ENCODE measurements at places on chromosomes 16 and 17. TPM values are rescaled to one million over a fixed set of nuclear protein-coding genes. Genes with fewer than 3 reads are reported as not detected.

- DNase-seq: no peak
Observed at GRCh38 chr17:63317166-63317840, 128.8 kb downstream of the CYB561 start.

- DNase-seq: peak; percentile 22
Observed at GRCh38 chr17:17088541-17089525, 46.6 kb downstream of the MPRIP start.

DNA sequence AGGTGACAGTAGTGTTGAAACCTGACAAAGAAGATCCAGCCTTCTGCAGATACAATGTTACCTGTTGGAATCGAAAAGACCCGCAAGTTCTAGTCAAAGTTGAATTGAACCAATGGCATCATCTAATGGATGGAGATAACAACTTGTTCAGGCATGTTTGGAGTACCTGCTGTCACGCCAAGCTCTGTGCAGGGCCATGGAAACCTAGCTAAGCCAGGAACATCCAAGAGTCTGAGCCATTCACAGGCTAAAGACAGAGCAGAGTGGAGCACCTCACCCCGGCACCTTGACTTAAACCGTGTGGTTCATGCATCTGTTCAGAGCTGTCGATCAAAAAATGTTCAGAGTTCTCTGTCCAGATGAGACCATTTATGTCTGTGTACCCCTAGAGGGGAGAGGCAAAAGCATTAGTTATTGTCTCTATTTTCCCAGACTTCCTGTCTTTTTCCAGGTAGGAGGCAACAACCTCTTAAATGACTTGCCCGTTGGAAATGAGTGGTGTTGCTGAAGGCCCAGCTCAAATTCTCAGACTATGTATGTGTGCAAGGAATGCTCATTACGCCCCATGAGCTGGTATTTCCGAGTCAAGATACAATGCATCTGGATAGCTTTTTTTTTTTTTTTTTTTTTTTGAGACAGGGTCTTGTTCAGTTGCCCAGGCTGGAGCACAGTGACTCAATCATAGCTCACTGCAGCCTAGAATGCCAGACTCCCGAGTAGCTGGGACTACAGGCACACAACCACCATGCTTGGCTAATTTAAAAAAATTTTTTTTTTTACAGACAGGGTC, 44.9 kb upstream of the XYLT1 start:
- DNase-seq: no peak

GRCh38 chr17:75262112-75262606, 480 bp downstream of the MRPS7 start:
- DNase-seq: no peak

PRDM7 gene
- total RNA-seq: not detected

DNA sequence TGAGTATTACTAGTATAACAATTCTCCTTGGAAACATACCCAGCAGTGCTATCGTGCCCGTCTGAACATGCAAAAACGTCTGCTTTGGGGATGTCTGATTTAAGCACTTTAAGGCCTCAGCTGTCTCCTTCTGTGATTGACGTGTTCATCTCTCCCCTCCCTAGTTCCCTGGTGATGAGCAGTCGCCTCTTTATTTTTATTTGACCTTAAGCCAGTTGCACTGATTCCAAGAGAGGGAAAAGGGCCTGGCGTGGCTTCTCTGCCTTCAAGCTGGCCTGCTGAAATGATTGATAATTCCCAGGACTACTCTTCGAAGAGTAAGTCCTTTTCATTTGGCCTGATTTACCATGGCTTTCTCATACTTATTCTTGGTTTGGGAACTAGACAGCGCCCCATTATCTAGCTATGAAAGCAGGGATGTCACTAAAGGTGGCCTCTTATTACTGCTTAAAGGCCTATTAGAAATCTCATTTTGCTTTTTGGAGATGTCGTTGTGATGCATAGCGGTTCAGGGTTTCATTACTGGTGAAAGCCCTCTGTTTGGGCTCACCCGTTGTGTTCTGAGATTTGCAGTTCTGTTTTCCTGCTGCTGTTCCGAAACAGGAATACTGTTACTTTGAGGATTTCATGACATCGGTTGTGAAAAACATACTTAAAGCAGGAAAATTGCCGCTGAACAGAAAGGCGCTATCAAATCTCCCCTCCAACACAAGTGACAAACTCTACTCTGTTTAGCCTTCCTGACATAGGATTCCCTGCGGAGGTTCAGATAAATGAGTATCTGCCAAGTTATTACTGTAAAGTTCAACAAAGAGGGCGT, 65.5 kb downstream of the IQCK start:
- no peak for DNase-seq

OTOP2 gene
- total RNA-seq: 52.3 TPM

TNK1 gene
- total RNA-seq: 24.9 TPM

MFAP4 gene
- 12.9 TPM for total RNA-seq

GRCh38 chr16:75820672-75821071, 94.4 kb upstream of the CPHXL start:
- DNase-seq: no peak

GRCh38 chr17:66430846-66431795, 128.7 kb downstream of the PRKCA start:
- DNase-seq: no peak

KRT9 gene
- total RNA-seq: not detected

OR1E1 gene
- total RNA-seq: not detected

CNGB1 gene
- 0.49 TPM for total RNA-seq

DNA sequence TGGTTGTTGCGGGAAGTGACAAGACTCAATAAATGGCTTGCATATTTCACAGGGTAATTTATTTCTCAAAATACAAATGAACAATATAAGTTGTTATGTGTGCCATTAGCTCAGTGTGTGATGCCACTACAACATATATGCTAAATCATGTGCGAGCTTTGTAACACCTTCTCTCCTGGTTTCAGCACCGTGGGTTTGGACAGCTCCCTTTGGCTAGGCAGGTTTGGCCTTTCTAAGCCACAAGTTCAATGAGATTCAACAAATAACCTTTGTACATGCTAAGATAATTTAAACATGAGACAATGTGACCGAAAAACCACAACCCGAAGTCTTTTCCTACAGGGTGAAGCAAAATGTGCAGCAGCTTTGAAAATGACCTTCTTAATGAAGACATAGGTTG, 563.9 kb downstream of the TMEM114 start:
- no peak for DNase-seq

GRCh38 chr17:69105907-69106730, 35.6 kb downstream of the ABCA6 start:
- no peak for DNase-seq

GRCh38 chr16:53605831-53606400, 97.7 kb downstream of the RPGRIP1L start:
- no peak for DNase-seq

GRCh38 chr17:47774987-47775580, 42.0 kb downstream of the TBX21 start:
- DNase-seq: no peak

GRCh38 chr16:29993903-29994599, 1.4 kb downstream of the HIRIP3 start:
- DNase-seq: no peak

DNA sequence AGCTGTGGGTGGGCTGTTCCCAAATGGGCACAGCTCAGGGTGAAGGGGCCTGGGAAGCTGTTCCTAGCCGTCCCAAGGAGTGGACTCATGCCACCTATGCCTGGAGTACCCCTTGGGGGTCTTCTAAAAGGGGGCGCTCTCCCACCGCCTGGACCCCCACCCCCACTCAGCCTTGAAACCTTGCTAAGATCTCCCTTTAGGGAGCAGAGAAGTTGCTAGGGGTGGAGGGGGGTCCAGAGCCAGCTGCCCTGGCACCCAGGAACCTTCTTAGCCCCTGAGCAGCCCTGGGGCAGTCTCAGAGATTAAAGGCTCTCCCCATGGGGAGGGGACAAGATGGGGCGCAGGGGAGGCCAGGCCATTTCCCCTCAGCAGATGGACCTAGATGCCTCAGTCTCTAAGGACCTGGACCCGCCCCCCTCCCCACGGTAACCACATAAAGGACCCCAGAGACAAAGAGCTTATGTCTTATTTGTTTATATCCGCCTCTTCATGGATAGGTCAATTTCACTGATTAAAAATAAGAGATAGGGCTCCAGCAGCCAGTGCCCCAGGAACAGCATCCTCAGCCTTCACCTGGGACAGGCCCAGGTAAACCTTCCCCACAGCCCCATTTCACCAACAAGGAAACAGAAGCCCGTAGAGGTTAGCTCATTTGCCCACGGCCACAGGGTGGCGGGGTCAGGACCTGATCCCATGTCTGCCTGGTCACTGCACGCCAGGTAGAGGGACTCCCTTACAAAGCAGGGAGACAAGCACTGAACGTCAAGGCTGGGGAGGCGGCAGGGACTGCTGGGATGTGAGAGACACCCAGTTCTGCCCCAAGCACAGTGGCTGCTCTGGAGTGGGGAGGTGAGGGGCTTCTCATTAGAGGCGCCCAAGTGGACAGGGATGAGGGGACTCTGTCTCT, 3.4 kb downstream of the MTSS2 start:
- DNase-seq: no peak

OSGIN1 gene
- 14.5 TPM for total RNA-seq

GRCh38 chr16:11609474-11610120, 22.9 kb upstream of the LITAF start:
- no peak for DNase-seq

APOBR gene
- total RNA-seq: 96.0 TPM

- peak; percentile 62 for DNase-seq
Observed at GRCh38 chr17:17641621-17642409, 39.4 kb upstream of the RAI1 start.

DNA sequence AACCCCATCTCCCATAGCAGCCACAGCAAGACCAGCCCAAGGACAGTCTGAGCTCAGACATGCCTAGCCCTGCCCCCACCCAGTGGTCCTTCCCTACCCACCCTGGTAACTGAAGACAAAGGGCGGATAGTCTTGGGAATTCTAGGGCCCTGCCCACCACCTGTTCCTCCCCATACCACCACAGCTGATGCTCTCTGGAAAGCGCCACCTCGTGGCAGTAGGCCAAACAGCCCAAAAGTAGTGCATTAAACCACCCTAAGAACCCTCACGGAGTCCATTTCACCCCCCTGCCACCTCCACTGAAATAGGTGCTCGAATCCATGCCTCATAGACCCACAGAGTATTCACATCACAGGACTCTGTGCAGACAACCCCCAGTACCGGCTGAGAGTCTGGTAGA, 1021.4 kb downstream of the CDH8 start:
- no peak for DNase-seq

TP53TG3B gene
- not detected for total RNA-seq

- no peak for DNase-seq
Observed at GRCh38 chr17:63039342-63039741, 73.3 kb downstream of the TANC2 start.

GRCh38 chr17:80899402-80900268, 92.0 kb upstream of the CHMP6 start:
- no peak for DNase-seq

DNA sequence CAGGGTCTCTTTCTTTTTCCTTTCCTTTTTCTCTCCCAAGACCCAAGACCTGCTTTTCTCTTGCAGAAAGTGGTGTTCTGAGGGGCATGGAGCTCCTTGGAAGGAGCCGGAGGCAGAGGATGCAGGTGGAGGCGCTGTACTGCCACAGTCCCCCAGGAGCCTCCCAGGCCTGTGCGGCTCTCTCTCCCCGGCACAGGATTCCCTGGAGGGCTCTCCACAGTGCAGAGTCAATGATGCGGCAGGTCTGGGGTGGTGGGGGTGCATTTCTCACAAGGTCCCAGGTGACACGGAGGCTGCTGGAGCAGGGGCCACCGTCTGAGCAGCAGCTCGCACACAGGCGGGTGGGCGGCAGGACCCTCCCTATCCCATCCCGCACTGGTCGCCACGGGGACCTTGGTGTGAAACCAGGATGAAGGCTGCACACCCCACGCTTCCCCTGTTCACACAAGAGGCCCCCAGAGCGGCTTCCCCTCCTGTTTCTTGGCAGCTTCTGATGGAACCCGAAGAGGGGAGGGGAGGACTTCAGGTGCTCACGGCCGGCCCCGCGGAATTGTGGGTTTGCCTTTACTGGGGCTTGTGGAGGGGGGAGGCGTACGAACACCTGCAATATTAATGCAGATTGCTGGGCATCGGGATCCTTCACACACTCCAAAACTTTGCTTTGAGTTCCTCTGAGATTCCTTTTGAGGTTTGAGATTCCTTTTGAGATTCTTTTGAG, 186.9 kb downstream of the ENGASE start:
- DNase-seq: no peak

VPS35 gene
- 82.1 TPM for total RNA-seq

- DNase-seq: no peak
Observed at GRCh38 chr17:33207231-33207630, 85.9 kb downstream of the ASIC2 start.

- DNase-seq: no peak
Observed at GRCh38 chr17:33151565-33151964, 141.5 kb downstream of the ASIC2 start.

DNA sequence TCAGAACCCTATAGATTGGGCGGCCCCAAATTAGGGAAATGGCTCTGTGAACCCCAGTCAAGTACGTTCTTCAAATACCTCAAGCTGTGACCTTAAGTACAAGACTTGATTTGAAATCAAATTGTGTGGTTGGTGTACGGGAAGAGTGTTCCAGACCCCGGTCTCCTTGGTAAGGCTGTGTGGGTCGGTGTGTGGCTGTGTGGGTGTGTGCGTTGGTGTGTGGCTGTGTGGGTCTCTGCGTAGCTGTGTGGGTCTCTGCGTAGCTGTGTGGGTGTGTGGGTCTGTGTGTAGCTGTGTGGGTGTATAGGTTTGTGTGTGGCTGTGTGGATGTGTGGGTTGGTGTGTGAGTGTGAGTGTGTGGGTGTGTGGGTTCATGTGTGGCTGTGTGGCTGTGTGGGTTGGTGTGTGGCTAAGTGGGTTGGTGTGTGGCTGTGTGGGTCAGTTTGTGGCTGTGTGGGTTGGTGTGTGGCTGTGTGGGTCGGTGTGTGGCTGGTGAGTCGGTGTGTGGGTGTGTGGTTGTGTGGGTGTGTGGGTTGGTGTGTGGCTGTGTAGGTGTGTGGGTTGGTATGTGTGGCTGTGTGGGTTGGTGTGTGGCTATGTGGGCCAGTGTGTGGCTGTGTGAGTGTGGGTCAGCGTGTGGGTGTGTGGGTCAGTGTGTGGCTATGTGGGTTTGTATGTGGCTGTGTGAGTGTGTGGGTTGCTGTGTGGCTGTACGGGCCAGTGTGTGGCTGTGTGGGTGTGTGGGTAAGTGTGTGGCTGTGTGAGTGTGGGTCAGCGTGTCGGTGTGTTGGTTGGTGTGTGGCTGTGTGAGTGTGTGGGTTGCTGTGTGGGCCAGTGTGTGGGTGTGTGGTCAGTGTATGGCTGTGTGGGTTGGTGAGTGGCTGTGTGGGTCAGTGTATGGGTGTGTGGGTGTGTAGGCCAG, 238.7 kb upstream of the ZFHX3 start:
- DNase-seq: no peak

DNA sequence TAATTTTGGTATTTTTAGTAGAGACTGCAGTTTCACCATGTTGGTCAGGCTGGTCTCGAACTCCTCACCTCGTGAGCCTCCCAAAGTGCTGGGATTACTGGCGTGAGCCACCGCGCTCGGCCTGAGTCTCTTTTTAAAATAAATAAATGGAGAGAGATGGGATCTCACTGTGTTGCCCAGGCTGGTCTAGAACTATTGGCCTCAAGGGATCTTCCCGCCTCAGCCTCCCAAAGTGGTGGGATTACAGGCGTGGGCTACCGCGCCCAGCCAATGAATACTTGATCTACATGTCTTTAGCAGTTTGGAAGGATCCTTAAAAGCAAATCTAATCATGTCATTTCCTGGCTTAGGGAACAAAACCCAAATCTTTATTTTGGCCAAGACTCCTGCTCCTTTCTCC, 1.2 kb downstream of the DHODH start:
- DNase-seq: no peak
